ENCODE measurements at places on chromosomes 2 and 18.

GRCh38 chr2:65456064-65456463 lies 23.7 kb upstream of the SPRED2 start:
- DNase-seq, result no peak

- DNase-seq, result no peak
Observed at GRCh38 chr18:59565957-59566356, 131.3 kb downstream of the CCBE1 start.

- no peak for DNase-seq
Observed at GRCh38 chr2:216369821-216370220, 2.5 kb downstream of the MARCHF4 start.

GRCh38 chr2:13858626-13859025 lies 773.9 kb upstream of the LRATD1 start:
- DNase-seq, result no peak

DNA sequence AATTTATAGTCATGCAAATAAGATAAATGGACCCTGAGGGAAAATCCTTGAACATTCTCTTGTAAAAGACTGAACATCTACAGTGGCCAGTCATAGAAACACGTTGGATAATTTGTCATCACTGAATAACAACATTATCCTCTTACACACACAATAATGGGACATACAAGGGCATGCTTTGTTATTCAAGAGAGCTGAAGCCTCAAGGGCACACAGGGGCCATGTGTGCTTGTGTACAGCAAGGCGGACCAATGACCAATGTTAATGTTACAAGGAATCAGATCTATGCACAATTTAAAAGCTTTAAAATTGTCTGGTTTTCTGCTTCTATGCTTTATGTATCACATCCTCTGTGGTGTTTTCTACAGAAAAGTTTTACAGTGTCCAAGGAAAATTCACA lies 23.7 kb downstream of the COL6A3 start:
- no peak for DNase-seq

DNA sequence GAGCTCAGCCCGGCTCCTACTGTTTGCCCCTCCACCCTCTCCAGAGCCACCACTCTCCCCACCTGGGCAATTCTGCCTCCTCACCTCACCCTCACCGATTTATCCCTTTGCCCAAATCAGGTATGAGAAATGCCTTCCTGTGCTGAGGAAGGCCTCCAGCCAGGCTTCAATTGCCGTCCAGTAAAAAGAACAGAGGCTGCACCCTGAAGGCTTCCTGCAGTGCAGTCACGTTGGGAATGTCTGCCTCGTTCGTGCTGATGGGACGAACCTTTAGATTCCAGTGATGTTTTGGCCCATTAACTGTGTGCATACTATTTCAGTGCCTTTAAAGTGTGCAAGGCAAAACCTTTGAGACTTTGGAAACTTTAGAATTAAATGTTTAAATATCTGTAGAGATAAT lies 34.2 kb downstream of the ATP6V1C2 start:
- no peak for DNase-seq

- DNase-seq, result no peak
Observed at GRCh38 chr2:235360446-235360845, 133.4 kb upstream of the AGAP1 start.

- DNase-seq, result no peak
Observed at GRCh38 chr18:71707400-71707799, 836.7 kb downstream of the CBLN2 start.

DNA sequence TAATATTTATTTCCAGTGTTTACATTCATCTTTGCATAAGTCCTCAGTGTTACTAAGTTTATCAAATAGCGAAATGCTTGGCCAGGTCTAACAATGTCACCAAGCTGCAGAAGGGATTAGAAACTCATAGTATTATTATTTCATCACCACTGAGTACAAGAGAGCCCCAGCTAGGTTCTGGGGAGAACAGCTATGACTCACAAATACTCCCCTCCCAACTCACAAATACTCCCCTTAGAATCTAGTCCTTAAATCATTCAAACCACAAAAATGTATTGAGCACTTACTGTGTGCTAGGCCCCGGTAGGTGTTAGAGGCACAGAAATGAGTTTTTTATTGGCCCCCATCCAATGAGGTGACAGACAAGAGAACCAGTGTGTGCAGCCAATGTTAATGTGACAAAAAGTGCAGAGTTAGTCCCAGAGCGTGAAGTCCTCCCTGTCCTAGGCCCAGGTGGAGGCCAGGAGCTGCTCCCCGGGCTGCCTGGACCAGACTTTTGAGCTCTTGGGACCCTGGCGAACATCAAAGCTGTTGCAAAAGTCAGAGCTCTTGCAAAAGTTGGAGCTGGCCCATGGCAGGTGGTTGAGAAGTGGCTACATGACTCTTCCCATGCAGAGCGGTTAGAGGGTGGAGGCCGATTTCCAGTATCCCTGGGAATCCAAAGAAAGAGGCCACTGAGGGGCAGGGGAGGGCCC lies 9.8 kb downstream of the STEAP3 start:
- no peak for DNase-seq

GRCh38 chr2:177689623-177690022 lies 297.1 kb downstream of the AGPS start:
- DNase-seq, result no peak

DNA sequence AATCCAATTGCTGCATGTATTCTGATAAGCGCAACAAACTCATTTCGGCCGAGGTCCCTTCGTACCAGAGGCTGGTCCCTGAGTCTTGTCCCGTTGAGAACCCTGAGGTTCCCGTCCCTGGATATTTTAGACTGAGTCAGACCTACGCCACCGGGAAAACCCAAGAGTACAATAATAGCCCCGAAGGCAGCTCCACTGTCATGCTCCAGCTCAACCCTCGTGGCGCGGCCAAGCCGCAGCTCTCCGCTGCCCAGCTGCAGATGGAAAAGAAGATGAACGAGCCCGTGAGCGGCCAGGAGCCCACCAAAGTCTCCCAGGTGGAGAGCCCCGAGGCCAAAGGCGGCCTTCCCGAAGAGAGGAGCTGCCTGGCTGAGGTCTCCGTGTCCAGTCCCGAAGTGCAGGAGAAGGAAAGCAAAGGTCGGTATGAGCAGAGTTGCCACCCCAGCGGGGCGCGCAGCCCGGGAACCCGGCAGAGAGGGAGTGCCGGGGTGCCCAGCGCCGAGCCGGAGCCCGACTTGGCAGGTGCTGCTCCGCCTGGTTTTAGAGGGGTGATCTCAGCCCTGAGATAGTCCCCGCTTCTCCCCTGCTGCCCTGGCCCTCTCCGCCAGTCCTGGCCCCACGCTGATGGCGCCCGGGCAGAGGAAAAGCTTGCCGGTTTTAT lies 714 bp downstream of the HOXD10 start:
- DNase-seq, result no peak

- DNase-seq, result no peak
Observed at GRCh38 chr2:236176417-236176816, 8.2 kb upstream of the GBX2 start.

DNA sequence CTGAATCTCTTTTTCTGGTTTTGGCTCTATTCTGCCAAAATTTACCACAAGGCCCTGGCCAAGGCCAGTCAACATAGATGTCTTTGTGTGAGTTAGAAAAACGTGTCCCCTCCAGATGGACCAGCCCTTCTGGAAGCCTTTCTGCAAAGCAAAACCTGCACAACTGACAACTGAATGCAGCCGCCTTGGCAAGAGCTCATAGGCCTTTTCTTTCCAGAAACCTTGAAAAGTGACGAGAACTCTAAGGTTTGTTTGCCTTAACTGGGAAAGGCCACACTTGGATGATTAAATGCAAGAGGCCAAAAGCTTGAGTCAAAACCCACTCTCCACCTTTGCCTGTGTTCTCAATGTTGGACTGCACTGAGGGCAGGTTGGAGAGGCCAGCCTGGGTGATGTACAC lies 103.9 kb downstream of the COLEC12 start:
- DNase-seq, result no peak

DNA sequence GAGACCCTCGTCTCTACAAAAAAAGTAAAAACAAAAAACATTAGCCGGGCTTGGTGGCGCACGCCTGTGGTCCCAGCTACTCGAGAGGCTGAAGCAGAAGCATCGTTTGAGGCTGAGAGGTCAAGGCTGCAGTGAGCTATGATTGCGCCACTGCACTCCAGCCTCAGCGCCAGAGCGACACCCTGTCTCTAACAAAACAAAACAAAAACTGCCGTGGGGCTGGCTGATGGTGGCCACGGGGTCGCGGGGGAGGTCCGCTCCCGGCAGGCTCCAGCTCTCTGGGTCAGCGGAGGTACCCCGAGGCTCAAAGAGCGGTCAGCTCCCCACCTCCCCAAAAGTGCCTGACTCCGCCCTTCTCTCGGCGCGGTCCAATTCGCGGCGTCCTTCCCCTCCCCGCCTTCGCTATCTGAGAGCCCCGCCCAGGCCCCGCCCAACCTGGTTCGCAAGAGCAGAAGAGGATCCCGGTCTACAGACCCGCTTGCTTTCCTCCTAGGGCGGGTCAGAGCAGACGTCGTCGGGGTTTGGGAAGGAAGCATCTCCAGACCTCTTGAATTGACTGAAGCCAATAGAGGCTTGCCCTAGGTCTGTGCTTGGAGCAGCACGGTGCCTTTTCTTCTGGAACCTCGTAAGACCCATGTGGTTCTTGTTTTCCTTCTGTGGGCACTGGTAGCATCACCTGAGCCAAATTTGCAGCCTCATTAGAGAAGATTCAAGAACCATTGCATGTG lies 7.8 kb downstream of the RAX start:
- DNase-seq, result no peak

GRCh38 chr18:11857177-11857887 lies 6.1 kb downstream of the CHMP1B start:
- no peak for DNase-seq

GRCh38 chr18:79905993-79906392 lies 45.5 kb downstream of the SLC66A2 start:
- no peak for DNase-seq
